ENCODE measurements at places on chromosomes 1 and 21.

GRCh38 chr21:31459457-31459856 is 115.4 kb upstream of the TIAM1 start:
- DNase-seq = no peak

DNA sequence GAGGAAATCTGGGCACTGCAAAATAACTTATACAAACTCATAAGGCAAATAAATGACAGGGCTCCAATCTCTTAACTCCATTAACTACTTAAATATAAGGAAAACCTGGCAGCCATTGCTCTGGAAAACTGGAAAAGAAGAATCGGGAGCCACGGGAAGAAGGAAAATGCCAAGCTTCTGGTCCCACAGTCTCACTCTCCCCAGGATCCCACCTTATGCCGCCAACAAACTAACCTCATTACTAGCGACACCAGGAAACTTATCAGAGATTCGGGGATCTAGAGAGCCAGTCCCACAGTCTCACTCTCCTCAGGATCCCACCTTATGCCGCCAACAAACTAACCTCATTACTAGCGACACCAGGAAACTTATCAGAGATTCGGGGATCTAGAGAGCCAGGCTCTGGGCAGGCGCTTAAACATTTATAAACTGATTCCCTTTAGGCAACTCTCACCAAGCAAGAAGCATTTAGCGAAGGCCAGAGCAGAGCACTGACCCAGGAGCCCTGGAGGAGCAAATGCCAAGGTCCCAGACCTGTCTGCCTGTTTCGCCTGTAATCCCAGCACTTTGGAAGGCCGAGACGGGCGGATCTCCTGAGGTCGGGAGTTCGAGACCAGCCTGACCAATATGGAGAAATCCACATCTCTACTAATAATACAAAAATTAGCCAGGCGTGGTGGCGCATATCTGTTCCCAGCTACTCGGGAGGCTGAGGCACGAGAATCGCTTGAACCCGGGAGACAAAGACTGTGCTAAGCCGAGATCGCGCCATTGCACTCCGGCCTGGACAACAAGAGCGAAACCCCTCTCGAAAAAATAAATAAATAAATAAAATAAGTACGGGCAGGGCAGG is 720 bp downstream of the PSMB2 start:
- DNase-seq = no peak

GRCh38 chr1:160711276-160711601 is 383 bp downstream of the CD48 start:
- DNase-seq = no peak

DNA sequence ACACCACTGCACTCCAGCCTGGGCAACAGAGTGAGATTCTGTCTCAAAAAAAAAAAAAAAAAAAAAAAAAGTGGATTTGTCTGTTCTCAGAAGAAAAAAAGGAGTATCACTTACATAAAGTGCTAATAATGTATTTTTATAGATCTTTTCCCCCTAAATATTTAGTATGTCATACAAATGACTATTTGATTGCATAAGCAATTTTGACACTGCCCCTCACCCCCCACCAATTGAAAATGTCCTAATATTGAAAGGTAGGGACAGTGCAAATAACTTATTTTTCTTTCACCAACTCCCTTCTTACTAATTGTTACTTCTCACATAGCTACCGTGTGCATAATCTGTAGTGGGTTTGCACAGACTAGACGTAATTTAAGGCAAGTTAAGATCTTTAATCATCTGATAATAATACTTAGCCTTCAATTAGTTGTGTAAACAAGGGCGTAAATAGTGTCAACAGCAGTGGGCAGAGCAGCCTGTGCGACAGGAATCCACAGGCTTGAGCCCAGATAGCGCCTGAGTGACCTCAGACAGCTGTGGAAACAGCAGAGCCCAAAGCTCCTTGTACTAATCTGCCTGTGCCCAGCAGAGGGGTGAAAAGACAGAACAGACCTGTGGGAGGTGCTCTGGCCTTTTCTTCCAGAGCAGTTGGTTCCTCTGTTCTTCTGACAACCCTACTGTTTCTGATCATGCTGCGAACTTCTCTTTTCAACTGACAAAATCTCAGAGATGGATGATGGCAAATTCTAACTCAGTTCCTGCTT is 4.5 kb upstream of the IER5 start:
- DNase-seq = peak; percentile 77

- no peak for DNase-seq
Measured at GRCh38 chr1:114779722-114780121, 763 bp downstream of the SIKE1 start.

GRCh38 chr1:198523182-198523950 is 17.1 kb downstream of the ATP6V1G3 start:
- DNase-seq = no peak

GRCh38 chr1:203954788-203955552 is 93.6 kb downstream of the SNRPE start:
- DNase-seq = no peak

GRCh38 chr1:187262731-187263130 is 434.0 kb downstream of the PLA2G4A start:
- DNase-seq = no peak

GRCh38 chr1:74731399-74732052 is 1.3 kb downstream of the CRYZ start:
- DNase-seq = peak; percentile 25

DNA sequence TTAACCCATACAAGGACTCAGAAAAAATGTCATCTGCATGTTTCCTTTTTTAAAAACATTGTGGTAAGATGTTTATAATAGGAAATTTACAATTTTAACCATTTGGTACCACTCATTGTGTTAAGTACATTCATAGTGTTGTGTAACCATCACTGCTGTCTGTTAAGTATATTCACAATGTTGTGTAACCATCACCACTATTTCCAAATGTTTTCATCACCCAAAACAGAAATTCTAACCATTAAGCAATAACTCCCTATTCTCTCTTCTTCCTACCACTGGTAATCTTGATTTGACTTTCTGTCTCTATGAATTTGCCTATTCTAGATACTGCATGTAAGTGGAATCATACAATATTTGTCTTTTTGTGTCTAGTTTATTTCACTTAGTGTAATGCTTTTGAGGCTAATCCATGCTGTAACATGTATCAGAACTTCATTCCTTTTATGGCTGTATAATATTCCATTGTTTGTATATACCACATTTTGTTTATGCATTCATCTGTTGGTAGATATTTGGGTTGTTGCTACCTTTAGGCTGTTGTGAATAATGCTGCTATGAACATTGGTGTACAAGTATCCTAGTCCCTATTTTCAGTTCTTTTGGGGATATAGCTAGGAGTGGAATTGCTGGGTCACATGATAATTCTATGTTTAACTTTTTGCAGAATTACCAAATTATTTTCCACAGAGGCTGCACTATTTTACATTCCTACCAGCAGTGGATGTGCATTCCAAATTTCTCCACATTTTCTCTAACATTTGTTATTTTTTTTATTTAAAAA is 14.1 kb downstream of the HIPK1 start:
- peak; percentile 82 for DNase-seq

- DNase-seq = no peak
Measured at GRCh38 chr1:206685334-206685768, 646 bp downstream of the MAPKAPK2 start.

DNA sequence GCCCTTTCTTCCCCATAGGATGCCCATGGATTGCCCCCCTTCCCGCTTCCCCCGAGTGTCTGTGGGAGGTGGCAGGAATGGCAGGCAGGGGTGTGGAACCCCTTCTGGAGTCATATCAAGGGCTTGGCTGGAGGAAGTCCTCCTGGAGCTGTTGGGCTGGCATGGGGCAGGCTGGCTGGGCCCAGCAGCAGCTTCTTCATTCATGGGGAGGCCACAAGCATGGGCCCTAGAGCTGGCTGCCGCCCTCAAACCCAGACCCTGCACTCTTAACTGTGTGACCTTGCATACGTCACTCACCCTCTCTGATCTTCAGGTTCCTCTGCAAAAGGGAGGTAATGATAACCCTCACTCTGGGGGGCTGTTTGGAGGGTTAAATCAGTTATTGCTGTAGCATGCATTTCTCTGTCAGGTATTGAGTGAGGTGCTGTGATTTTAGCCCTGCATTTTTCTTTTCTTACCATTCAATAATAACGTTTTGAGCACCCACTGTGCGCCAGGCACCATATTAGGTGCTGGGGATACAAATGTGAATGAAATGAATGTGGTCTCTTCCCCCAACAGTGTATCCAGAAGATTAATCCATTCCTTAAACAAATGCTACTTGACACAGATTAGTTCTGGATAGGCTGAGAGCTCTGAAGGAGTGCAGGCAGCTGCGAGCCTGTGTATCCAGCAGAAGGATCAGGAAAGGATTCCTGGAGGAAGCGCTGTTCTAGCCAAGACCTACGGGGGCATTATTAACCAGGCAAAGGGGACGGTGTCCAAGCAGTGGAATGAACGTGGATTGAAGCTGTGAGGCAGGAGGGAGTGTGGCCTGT is 9.3 kb downstream of the PCSK9 start:
- DNase-seq = no peak

DNA sequence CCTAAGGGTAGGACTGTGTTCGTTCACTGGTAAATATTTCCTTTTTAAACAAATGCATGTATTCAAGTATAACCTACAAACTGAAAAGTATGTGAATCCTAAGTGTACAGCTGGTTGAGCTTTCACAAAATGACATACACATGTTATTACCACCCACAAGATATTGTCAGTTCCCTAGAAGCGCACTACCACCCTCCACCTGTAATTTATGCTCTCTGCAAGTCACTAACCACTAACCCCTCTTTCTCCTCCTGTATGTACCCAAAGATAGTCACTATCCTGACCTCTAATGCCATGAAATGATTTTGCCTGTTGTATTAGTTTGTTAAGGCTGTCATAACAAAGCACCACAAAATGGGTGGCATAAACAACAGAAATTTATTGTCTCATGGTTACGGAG is 82.8 kb upstream of the CHODL start:
- DNase-seq = no peak

- no peak for DNase-seq
Measured at GRCh38 chr21:29074783-29075182, 1.3 kb upstream of the CCT8 start.

DNA sequence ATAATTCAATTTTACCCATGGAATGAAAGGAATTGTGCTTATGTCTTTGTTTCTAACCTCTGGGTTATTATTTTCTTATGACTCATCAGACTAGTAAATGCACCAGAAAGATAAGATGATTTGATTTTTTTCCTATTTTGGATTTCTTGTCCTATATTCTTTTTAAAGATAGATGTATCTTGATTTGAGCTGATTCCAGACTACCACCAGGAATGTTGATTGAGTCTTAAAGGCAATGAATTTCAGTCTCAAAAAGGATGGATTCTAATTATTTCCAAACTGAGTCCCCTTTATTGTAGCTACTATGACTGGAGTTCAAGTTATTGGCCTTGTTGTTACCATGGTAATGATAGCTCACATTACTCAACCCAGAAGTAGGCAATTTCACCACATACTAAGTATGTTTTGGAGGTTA is 95.8 kb upstream of the RGS4 start:
- peak; percentile 82 for DNase-seq

GRCh38 chr1:164671966-164672571 is 113.1 kb downstream of the PBX1 start:
- DNase-seq = no peak

DNA sequence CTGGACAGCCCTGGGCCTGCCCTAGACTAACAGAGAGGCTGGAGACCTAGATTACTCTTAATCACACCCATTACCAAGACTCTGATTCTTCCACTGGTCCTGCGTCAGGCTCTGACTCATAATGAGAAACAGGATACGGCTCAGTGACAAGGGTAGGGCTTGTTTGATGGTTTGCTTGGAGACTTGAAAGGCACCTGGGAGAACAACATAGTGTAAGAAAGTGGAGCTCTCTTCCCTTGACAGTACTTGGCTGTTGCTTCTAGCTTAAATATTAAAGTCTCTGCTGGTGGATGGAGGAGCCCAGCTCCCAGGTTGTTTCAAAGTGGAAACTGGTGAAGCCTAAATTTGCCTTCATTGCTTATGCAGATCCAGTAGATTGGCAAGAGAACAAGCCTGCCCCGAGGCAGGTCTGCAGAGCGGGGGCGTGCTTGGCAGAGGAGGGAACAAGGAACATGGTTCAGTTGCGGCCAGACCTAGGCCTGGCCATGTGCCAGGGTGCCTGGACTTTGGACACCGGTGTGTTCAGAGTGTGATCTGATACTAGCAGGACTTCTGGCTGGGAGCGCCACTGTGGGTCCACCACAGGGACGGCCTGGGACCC is 480.6 kb downstream of the CAMTA1 start:
- peak; percentile 72 for DNase-seq

DNA sequence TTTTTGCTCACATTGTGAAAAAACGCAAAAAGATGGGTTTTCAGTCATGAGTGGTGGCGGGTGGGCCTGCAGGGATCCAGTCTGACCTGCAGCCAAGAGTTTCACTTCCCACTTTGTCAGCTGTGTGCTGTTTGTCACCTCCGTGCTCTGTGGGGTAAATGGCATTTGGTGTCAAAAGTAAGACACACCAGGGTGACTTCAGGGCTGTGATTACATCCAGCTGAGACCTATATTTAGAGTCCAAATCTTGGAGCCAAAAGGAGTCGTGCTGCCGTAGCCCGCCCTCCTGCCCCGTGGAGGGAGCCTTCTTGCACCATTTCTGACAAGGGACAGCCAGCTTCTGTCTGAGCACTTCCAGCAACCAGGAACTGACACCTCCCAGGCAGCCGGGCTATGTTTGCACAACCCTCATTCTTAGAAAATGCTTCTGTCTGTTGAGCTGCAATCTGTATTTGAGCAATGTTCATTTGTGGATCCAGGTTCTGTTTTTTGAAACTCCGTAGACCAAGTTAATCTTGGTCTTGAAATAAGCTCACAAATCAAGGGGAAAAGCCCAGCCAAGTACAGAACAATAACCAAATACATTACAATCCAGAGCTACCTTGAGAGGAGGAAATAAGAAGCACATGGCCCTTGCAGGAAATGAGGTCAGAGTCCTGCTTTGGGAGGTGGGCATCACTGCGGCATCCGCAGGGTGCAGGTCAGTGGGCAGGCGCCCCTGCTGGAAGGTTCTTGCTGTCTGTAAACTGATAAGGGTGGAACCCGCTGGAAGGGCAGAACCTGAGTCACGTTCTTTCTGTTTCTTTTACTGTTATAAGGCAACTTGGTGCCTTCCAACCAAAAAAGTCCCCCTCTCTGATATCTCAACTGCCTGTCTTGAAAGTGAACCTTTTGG is 14.4 kb downstream of the ABCG1 start:
- peak; percentile 79 for DNase-seq

- DNase-seq = peak; percentile 95
Measured at GRCh38 chr21:36235058-36235582, 78.5 kb downstream of the DOP1B start.

DNA sequence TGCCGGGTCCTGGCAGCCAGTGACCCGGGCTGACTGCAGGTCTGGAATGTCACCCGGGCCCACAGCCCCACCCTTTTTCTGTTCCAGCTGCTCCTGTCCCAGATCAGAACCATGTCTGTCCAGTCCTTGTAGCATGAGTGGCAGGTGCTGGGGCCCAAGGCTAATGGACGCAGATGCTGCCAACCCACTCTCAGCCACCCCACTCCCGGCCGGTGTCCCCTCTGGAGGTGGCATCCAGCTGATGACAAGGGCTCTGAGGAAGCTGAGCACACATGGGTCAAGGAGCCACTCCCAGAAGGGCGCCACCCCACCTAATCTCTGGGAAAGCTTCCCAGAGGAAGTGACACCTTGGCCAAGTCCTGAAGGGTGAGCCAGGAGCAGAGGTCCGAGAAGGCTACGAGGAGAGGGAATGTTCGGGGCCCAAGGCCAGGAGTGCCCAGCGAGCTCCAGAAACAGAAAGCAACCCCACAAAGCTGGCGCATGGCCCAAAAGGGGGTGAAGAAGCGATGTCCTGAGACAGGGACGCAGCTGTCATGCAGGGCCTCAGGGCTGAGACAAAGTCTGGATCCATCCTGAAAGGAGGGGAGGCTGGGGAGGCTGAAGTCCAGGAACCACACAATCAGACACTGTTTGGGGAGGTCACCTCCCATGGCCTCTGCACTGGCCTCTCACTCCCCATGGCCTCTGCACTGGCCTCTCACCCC is 39.5 kb downstream of the ACOT7 start:
- DNase-seq = peak; percentile 35

- no peak for DNase-seq
Measured at GRCh38 chr1:95650631-95651030, 416.6 kb downstream of the RWDD3 start.
